ENCODE measurements at places on chromosomes 12 and 14.

GRCh38 chr12:96047229-96048211, 12.1 kb upstream of the LTA4H start:
- DNase-seq: no peak

GRCh38 chr12:67802731-67803130, 154.2 kb downstream of the DYRK2 start:
- no peak for DNase-seq

- DNase-seq: no peak
These were observed 1045.9 kb downstream of the VRK1 start for GRCh38 chr14:97843066-97843465.

DNA sequence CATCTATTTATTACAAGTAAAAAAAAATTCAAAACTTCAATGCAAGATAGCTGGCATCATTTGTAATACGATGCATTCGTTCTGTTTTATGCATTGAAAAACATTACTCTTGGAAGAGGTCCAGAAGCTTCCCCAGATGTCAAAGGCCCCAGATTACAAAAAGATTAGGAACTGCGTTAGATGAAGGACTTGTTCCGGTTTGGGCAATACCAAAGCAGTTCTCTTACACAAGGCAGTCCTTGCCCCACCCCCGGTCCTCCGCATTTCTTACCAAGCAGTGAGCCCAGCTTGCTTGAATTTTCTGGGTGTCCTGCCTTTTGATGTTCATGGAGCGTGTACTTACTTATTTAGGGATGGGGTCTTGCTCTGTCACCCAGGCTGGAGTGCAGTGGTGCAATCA, 4.8 kb upstream of the HVCN1 start:
- no peak for DNase-seq

DNA sequence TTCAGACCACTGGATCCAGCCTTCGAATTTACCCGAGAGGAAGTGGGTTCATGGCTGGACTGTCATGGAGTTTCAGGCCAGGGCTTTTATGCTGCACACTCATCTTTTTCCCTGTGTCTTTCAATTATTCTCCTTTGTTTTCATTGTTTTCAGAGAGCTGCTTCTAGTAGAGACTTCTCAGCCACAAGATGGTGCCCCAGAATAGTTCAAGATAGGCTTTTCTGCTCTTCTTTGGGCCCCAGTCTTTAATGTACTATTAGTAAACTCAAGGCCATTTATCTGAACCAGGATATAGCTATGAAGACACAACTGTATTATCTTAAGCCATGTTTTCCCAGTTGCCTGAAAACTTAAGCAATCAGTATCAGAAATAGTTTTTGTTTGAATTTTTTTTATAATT, 30.4 kb upstream of the PSMA6 start:
- DNase-seq: no peak

DNA sequence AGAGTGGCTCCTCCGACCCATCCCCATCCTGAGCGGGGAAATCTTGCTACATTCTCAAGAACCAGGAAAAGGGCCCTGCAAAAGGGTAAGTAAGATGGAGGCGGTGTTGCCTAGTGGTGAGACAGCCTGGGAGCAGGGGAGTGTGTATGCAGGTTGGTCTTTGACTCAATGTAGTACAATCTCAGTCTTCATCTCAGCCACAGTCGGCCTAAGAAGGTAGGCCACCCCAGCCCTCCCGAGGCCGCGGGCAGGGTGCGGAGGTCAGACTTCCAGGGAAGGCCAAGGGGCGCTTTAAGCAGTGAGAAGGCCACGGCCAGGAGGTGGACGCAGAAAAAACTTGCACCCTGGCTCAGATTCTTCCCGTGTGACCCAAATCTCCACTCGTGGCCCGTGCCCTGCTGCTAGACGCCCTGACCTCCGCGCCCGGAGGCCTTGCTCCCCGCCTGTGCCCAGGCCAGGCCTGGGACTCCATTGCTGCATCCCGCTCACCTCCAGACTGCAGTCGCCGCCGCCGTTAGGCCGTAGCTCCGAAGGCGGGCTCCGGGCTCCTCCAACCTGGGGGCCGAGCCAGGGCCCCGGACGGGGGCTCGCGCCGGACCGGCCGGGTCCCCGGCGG, 435 bp downstream of the FOXM1 start:
- peak; percentile 39 for DNase-seq
